NCI-H510A (cell line): ENCODE measurements at places on chromosomes 12 and 14.

DNA sequence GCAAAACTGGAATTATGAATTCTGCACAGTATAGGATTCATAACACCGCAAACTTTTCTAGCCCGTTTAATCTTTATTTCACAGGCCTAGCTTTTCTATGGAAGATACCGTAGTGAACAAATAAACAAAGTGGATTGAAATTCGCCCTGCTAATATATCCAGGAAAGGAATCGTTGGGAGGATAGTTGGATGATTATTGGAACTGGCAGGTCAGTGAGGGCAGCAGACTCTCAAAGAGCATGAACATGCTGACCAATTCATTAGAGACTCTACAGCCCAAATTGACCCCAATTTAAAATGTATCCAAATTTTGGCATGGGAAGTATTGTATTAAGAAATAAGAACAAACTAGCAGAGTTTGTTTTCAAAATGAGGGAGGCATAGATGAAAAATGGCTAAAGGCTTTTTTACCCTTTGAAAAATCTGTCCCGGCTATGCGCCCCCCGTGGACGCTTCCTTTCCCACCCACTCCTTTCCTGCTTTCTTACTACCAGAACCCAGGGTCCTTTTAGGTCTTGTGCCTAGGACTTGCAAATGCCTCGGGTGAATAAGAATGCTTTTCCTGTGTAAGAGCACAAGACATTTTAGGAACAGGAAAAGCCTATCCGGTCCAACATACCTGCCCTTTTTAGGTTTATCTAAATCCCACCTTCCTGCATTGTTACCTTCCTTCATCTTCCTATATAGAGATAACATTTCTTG, 84.6 kb upstream of the PTPRB start:
- DNase-seq: no peak

DNA sequence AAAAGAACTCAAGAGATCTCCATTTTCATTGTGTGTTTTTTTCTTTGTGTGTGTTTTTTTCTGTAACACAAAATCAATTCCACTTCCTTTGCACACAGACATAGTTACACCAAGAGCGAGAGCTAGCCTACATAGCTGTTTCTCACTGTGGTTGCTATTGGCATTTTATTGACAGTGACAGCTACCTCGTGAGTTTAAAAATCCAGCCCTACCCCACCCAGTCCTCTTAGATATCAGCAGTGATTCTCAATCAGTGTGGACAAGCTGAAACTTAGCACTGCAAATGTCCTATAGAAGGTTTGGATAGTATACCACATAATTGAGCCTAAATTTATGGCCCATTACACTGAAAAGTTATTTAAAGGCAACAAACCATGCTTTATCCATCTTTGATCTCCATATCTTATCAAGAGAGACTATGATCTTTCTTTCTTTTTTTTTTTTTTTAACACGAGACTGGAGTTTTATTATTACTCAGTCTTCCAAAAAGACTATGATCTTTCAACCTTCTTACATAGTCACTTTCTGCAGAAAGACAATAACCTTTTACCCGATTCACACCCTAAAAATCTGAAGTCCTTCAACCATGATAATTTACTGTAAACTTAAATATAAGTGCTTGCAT, 46.8 kb downstream of the ATP2B1 start:
- DNase-seq: no peak

GRCh38 chr14:22819151-22819988, 4.1 kb upstream of the SLC7A7 start:
- DNase-seq: no peak

DNA sequence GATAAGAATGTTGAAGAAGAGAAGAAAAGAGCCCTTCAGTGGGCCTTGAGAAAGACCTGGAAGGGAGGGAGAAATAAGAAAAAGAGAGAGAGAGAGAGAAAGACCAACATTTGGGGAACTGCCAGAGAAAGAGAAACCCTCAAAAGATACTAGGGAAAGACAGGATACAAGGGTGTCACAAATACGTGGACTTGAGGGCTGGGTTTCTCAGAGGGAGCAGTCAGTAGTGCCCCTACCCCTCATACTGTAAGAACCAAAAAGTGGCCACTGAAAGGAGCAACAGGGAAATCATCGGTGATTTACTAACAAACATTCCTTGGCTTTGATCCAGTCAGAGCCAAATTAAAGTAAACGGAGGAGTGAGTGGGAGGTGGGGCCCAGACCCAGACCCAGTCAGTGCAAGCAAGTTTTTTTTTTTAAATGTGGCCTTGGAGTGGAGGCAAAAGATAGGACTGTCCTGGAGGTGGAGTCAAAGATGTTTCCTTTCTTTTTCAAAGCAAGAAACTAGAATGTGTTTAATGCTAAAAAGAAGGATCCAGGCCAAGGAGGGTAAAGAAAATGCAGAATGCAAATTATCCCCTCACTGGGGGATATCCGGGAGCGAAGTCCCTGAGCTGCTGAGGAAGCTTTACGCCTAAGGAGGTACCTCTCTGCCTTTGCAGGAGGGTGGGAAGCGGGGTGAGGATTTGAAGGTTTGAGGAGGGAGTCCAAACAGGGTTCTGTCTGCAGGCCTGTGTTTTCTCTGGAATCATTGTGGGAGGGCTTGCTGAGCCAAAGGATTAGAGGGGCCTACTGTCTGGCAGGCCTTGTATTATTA, 143.5 kb upstream of the AMIGO2 start:
- DNase-seq: no peak

DNA sequence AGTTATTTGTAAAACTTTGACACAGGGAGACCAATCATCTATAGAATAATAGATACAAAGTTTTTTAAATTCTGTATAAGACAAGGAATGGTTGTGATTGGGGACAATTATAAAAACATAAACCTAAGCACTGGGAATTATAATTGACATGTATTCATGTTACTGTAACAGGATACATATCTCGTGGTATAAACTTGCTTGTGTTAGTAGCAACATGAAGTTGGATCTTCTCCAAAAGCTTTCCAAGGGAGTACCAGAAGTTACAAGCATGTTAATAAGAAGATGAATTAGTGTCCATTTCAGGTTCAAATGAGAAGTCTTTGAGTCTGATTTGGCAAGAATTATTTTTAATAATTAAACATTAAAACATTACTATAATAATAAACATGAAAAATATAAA, 42.2 kb downstream of the CDKL1 start:
- no peak for DNase-seq
